ENCODE measurements at places on chromosomes 12 and 14.

DNA sequence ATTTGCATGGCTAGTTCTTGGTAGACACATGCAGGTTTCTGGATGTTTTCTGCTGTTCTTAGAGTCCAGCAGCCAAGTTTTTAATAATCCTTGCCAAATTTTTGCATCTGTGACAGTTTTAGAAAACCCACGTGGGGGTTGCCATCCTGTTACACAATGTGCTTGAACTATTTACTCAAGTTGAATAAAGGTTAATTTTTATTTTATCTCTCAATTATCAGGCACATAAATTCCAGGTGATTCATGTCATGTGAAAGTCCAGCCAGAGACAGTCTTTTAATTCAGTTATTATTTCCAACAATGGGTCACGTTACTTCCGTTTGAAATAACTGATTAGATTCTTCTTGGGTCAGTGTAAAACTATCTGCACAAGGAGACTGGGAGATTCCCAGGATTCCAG, 15.7 kb downstream of the MYRFL start:
- no peak for DNase-seq

DNA sequence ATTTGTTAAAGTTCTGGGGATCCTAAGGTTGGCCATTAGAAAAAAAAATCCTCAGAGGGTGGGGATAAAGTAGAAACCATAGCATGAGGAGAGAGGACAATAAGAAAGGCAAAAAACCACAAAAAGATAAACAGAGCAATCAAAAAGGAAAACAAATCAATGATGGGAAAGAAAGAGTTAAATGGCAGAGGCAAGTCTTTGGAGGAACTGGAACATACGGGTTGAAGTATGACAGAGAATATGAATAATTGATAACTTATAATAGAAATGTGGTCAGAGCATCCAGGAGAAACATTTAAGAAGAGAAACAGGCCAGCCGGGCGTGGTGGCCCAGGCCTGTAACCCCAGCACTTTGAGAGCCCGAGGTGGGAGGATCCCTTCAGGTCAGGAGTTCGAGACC, 17.8 kb upstream of the SALL2 start:
- no peak for DNase-seq

DNA sequence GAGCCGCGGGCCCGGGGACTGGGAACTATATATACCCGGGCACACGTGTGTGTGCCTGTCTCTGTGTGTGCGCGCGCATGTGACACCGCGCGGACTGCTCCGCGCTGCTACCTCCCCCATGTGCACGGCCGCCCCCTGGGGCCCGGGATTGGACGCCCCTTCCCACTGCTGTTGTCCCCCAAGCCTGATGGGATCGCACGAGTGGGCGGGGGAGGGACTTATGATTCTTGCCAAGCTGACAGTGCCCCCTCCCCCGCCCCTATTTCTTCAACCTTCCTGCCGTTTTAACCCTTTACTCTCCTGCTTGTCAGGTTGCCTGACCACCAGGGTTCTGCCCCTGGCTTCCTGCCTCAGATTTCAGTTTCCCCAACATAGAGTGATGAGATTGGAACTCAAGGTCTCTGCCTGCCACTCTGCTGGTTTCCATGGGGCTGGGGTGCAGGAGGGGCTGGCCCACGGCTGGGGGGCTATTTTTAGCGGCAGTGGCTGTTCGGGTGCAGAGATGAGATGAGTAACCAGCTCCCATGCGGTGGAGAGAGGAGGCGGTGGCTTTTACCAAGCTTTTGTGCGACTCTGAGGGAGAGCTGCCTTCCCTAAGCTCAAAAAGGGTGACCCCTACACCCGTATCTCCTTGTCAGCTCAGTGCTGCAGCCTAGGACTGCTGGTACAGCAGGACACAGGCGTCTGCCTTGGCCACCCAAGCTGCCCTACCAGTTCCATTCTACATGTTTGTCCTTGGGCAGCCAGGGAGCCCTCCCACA, at the start of gene DDN:
DDN (minus strand) TSS at position 5 of the 761 bp plus-strand sequence. CDS start 88 bp downstream, outside the sequence.
- peak; percentile 36 for DNase-seq

DNA sequence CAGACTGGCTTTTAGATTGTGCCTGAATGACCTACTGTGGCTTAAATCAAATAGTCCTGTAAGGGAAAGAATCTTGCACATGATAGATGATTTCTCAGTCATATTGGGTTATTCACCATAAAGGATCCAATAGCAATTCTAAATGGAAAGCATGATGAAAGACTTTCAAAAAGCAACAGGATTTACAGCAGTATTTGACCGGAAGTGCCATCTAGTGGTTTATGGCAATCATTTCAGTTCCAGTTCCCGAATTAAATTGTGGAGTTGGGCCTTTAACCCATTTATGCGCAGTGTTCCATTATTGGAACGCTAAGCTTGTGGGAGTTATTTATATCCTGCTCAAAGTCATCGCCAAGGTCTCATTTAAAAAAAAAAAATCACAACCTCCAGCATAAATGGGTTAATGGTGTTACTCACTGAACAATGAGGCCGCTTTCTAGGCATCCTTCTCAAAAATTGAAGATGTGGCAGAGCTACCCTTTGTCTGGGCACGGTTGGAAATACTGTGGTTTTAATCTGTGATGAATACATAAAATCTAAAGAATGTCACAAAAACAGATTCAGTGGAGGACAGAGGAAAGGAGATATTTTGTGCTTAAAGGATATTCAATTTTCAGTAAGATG, 60.8 kb upstream of the REP15 start:
- no peak for DNase-seq

DNA sequence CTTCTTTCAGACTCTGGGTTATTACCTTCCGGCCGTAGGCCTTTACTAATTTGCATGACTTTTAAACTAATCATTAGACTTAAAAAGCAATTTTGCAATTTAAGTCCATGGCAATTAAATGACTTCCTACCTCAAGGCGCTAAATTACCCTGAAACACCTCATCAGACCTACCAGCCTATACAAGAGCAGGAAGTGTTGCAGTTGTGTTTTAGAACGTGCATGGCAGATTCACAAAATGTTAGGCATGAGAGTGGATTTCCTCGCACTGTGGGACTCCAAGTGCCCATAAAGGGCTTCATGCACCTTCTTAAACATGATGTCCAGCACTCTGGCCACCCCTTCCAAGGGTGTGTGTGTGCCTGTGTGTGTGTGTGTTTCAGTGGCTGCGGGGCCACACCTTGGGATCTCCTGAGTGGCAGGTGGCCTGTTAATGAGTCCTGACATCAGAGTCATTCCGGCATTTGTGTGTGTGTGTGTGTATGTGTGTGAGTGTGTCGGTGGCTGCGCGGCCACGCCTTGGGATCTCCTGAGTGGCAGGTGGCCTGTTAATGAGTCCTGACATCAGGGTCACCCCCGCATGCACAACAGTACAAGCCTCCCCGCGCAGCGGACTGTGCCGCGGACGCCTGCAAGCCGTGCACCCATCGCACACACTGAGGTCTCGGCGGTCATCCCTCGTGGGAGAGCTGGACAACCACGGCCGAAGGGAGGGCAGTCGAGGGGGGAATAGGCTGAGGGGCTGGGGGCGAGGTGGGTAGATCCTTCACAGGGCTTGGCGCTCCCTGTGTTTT, 900 bp downstream of the C2CD5 start:
- peak; percentile 47 for DNase-seq
